D341Med (cell line): ENCODE measurements at places on chromosomes 12 and 14.

DNA sequence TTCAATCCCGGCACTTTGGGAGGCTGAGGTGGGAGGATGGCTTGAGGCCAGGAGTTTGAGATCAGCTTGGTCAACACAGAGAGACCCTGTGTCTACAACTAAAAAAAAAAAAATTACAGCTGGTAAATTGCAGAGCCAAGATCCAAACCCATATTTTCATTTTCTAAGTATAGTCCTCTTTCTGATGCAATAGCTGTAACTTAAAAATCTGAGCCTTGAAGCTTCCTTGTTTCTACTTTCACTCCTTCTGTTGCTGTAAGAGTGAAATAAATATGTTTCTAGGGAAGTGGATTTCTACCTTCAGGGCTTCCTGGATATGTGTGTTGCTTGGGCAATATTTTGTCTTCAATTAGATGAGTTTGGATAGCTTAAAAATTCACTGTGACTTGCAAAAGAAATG is 42.0 kb upstream of the PRICKLE1 start:
- DNase-seq: no peak

GRCh38 chr12:123153906-123154305 is 3.0 kb upstream of the PITPNM2 start:
- DNase-seq: no peak

DNA sequence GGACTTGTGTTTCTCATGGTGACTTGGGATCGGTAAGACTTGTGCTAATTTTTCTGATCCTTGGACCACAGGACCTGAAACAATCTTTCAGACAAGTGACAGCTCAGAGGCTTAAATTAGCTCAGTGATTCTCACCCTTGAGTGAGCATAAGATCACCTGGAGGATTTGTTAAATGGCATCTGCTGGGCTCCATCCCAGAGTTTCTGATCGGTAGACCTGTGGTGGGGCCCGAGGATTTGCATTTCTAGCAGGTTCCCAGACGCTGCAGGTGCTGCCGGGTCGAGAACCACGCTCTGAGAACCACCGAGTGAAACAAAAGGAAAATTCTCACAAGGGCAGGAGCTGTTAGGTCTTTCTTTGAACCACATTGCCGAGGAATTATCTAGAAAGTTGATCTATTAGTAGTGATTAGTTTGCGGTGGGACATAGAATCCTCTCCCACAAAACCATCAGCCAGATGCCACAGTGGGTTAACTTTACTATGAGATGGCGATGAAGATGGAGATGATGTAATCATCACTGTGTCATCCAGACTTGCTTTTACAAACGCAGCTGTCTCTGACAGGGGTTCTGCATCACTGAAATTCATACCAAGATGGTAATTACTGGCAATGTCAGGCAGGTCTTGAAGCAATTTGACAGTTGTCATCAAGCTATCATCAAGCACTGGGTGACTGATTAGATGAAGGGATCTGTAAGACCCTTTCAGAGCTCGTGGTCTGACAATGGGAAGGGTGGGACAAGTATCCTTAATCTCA is 184.0 kb downstream of the AACS start:
- DNase-seq: no peak

GRCh38 chr12:113092607-113093408 is 36.3 kb downstream of the DTX1 start:
- no peak for DNase-seq
